Mammary epithelial cell (primary cell): ENCODE measurements at places on chromosomes 1 and 21. TPM values are rescaled to one million over a fixed set of nuclear protein-coding genes. Genes with fewer than 3 reads are reported as not detected.

The TRNP1 gene
- total RNA-seq = 142 and 166 TPM in 2 replicates

The FMO4 gene
- total RNA-seq = 0.99 and 1.8 TPM in 2 replicates

The UBASH3A gene
- not detected for total RNA-seq

The TNFRSF18 gene
- total RNA-seq = not detected in 2 replicates

The OR2L13 gene
- total RNA-seq = not detected in 2 replicates

The SPATA21 gene
- not detected for total RNA-seq

The NOS1AP gene
- total RNA-seq = 0.96 and 1.2 TPM in 2 replicates

The HMCN1 gene
- total RNA-seq = 60.2 TPM

The OR2L2 gene
- 0.17 TPM for total RNA-seq

- DNase-seq = peak; percentile 15
These were observed 217.3 kb downstream of the PTPRU start for GRCh38 chr1:29453502-29454240.

DNA sequence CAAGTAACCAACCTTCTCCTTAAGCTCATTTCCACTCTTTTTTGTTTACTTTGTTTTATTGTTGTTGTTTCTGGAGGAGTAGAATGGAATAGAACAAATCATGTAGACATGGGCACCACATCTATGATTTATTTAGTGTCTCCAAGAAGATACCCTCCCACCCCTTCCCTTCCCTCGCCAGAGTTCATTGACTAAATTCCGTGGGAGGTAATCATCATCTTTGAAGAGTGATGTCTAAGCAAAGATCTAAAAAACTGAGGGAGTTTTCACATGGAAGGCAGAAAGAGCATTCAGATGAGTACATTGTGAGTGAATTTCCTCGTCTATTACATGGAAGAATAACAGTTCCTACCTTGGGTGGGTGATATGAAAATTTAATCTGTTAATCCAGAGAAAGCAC, 136.2 kb downstream of the SEC16B start:
- no peak for DNase-seq

DNA sequence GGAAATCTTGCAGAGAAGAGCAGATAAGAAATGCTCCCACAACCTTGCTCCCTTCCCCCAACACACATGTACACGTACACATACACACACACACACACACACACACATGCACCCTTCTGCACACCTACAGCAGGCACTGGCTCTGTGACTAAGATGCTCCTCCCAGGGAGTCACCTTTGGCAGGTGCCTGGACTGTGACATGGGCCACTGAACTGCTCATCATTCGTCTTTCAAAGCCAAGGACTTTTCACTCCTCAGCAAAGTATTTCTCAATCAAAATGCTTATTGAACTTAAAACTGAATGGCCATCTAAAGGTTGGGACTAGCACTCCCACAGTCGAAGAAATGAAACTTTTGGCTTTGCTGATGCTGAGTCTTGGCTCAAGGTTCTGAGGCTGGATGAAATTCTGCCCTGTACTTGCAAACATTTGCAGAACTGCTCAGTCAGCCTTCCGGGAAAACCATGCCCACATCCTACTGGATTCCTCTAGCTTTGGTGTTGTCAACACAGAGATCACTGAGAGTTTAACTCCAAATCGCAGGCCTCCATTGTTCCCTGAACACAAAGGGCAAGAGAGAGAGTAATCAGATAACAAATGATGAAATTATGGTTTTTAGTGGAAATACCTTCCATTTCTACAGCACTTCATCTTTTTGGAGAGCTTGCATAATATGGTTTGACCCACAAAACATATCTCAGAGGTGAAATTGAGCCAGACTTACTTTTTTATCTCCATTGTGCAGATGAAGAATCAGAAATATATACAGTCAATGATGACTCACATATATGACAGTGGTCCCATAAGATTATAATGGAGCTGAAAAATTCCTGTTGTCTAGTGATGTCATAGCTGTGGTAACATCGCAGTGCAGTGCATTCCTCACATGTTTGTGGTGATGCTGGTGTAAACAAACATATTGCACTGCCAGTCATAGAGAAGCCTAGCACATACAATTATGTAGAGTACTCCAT, 72.4 kb upstream of the BCAR3 start:
- peak; percentile 77 for DNase-seq

DNA sequence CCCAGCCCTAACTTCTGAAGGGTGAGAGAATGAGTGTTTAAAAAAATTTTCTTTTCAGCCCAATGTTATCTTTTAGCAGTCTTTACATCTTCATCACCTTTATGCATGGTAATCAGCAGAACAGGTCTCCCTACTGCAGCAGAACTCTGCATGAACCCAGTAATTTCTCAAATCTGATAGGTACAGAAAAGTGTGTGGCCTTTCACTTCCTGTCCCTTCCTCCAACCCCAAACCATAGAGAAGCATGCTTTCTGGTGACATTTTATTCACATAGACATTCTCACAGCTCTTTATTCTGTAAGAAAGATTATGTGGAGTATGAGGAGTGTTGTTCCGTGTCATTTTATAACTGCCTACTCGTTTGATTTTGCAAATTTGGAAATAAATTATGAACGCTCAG, 68.6 kb downstream of the RPAP2 start:
- no peak for DNase-seq

DNA sequence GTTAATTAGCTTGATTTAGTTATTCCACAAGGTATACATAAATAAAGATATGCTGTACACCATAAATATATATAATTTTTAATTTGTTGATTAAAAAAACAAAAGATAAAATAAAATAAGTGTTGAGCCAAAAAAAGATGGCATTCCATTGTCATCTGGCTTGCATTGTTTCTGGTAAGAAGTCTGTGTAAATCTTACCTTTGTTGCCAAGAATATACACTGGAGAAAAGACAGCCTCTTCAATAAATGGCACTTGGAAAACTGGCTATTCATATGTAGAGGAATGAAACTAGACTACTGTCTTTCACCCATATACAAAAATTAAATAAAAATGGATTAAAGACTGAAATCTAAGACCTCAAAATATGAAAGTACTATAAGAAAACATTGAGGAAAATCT, 196.5 kb downstream of the IER5 start:
- no peak for DNase-seq

DNA sequence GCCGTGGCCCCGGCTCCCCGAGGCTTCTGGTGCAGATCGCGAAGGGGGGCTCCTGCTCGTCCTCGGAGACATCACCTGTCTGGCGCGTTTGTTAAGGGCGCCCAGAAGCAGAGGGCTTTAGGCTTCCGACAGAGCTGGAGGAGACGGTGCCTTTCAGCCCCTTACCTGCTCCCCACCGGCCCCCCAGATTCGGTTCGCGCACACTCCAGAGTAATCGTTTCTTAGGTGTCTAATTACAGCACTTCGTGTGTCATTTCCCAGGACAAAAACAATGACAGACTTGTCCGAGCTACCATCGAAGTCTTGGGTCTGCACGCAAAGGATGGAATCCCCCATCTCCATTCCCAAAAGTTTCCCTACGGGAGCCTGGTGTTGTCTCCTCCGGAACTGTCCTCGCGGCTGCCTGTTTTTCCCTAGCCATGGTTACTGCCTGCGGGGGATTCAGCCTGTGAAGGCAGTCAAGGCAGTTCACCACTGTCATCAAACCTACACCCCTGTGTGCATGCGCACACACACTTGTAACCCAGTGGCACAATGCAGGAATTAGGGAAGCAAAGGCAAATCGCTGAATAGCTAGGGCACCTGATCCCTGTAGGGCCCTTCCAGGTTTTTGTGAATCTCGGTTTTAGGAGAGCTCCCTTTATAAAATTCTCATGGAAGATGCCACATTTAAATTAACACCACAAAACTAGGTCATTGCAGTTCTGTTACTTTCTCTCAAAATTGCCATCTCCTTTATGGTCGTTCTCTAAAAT, 738 bp upstream of the CDC42BPA start:
- peak; percentile 61 for DNase-seq

GRCh38 chr1:34777519-34778321, 3.3 kb upstream of the GJB3 start:
- DNase-seq = no peak

GRCh38 chr21:41927727-41928409, 25.9 kb downstream of the C2CD2 start:
- DNase-seq = no peak

GRCh38 chr1:52268372-52268771, 97.6 kb downstream of the CC2D1B start:
- DNase-seq = peak; percentile 32

GRCh38 chr1:240420766-240421165, 191.2 kb downstream of the GREM2 start:
- DNase-seq = no peak

GRCh38 chr1:200869753-200870391, 2.9 kb upstream of the GPR25 start:
- no peak for DNase-seq

DNA sequence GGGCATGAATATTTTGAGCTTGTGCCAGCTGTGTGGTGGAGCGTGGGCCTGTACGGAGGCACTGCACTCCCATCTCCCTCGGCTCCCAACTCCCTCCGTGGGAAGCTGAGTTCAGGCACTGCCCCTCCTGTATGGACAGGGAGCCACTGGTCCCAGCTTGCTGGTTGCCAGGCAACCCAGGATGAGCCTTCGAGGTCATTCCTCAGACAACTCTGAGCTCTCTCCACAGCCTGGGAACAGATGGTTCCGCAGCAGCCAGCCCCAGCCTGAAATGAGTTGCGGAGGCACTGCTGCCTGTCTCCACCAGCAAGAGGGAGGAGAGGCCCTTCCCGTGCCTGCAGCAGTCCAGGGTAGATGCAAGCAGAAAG, 58.4 kb upstream of the TENT5B start:
- peak; percentile 76 for DNase-seq

GRCh38 chr1:201094832-201095231, 17.4 kb downstream of the CACNA1S start:
- no peak for DNase-seq

- no peak for DNase-seq
These were observed 168.6 kb downstream of the TRIM33 start for GRCh38 chr1:114342376-114342775.

- no peak for DNase-seq
These were observed 39.7 kb downstream of the PROX1 start for GRCh38 chr1:214027498-214027897.

DNA sequence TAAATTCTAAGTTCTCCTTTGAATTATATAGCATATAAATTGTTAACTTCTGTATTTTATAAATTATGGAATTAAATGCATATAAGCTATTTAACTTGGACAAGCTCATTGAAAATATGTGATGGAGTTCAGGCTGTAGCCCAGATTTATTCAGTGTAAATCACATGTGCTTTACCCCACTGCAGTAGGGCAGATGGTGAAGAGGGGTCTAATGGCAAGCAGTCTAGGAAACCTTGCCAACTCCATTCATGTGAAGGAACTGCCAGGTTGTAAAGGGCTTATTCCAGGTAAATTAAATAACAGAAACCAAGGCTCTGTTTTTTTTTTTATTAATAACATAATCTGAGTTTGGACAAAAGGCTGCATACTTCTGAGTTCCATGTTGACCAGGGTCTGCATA, 243.2 kb downstream of the NCAM2 start:
- no peak for DNase-seq

GRCh38 chr1:219792337-219793021, 135.9 kb downstream of the SLC30A10 start:
- DNase-seq = no peak

- no peak for DNase-seq
These were observed 11.1 kb downstream of the CERS2 start for GRCh38 chr1:150963321-150964163.

DNA sequence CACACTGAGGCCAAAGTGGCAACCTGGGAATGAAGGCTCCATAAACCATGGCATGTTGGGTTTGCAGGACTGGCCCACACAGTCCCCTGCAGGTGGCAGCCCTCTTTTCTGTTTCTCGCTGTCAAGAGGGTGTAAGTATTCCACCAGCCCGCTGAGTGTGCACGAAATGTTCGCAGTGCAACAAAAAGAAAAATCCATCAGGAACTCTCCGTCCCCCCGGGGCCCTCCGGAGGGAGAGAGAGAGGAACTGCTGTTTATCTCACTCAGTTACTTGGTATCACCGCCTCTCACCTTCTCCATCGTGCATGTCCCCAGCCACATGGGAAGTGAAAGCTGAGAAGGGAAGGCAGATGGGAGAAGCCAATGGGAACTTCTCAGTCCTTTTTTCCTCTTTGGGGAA, 38.3 kb downstream of the NCF2 start:
- no peak for DNase-seq

GRCh38 chr1:116878804-116879477, 30.8 kb upstream of the PTGFRN start:
- DNase-seq = peak; percentile 92

DNA sequence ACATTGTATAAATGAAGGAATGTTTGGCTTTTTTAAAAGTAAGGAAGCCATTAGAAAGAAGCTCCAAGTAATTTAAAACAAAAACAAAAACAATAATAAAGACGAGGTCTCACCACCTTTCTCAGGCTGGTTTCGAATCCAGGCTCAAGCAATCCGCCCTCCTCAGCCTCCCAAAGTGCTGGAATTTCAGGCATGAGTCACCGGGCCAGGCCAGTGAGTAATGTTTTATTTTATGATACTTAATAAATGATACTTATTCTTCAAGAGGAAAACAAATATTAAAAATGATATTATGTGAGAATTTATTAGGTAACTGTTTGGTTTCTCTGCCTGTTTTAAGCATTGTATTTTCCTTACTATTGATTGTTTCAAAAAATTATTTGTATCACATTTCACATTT, 201.4 kb upstream of the BRINP3 start:
- DNase-seq = peak; percentile 35

- peak; percentile 65 for DNase-seq
These were observed 28.2 kb upstream of the DOCK7 start for GRCh38 chr1:62716397-62716796.

- peak; percentile 16 for DNase-seq
These were observed 30.7 kb upstream of the KIAA1614 start for GRCh38 chr1:180881806-180882509.

DNA sequence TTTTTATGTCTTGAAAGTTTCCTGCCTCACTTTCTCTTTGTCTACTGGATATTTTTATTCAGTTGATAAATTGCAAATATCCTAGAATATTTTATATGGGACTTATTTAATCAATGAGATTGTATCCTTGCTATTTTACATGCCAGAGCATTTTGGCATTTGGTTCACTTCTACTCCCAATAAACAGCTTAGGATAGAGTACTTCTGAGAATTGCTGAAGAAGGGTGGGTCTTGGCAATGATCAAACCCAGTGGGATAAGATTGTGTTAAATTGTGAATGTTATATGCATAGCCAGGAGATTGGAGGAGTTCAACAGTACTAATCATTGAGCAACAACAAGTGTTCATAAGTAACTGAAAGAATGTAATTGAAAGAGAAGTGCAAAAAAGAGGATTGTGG, 60.1 kb downstream of the SDCCAG8 start:
- DNase-seq = no peak

- no peak for DNase-seq
These were observed 54.4 kb downstream of the LYPLAL1 start for GRCh38 chr1:219228058-219228419.
